ENCODE measurements at places on chromosomes 5 and 9. TPM values are rescaled to one million over a fixed set of nuclear protein-coding genes. Genes with fewer than 3 reads are reported as not detected.

DNA sequence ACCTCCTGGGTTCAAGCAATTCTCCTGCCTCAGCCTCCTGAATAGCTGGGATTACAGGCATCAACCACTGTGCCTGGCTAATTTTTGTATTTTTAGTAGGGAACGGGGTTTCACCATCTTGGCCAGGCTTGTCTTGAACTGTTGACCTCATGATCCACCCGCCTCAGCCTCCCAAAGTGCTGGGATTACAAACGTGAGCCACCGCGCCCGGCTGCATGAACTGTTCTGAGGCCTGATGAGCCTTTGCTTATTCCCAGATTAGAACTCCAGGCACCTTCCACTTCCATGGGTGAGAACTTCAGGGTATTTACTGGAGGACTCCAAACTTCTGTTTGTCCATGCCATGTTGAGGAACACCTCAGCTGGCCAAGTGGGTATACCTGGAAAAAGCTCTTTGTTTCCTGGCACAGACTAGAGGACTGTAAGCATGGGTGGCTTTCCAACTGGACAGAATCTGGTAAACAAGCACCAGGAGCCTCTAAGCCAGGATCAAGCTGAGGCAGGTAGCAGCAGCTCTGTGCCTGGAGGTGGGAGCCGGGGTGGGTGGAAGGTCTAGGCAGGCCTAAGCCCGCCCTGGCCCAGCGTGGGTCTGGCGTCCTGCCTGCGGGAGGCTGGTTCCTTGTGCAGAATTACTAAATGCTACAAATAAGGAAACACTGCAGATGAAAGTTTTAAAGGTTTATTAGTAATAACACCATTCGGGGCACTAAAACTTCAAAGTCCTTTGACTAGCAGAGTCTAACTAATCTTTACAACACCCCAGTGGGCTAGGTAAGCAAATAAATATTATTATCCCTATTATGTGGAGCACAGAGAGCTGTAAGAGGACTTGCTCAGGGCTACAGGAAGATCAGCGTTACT, 78.4 kb downstream of the SEMA5A start:
- no peak for DNase-seq

DNA sequence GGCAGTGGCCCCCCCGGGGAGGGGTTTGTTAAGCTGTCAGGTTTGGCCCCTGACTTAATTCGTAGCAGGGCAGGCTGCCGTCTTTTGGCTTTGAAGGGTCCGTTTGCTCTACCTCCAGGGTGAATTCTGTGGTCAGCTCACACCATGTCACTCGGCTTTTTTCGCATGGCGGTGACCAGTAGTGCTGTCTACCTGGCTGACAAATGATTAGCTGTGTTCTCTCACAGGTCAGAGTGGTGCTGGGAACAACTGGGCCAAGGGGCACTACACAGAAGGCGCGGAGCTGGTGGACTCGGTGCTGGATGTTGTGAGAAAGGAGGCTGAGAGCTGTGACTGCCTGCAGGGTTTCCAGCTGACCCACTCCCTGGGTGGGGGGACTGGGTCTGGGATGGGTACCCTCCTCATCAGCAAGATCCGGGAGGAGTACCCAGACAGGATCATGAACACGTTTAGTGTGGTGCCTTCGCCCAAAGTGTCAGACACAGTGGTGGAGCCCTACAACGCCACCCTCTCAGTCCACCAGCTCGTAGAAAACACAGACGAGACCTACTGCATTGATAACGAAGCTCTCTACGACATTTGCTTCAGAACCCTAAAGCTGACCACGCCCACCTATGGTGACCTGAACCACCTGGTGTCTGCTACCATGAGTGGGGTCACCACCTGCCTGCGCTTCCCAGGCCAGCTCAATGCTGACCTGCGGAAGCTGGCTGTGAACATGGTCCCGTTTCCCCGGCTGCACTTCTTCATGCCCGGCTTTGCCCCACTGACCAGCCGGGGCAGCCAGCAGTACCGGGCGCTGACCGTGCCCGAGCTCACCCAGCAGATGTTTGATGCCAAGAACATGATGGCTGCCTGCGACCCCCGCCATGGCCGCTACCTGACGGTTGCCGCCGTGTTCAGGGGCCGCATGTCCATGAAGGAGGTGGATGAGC, 1.4 kb downstream of the TUBB4B start:
- peak; percentile 17 for DNase-seq

DNA sequence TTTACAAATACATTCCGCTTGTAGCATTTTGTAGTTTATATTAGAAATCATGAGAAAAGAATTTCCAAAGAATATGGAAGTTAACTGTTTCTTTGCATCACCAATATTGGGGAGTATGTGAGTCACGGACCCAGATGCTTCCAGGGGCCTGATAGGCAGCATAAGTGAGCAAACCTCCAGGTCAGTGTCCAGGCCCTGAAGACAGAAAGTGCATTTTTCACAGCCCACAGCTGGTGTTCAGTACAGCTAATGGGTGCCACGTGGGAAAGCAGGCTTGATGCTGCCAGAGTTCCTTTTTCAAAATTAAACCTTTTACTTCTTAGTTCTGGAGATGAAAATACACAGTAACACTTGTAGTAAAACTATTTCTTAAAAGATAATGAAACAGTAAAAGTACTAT, 454.4 kb upstream of the ACTBL2 start:
- DNase-seq, result no peak

- no peak for DNase-seq
Measured at GRCh38 chr9:91243029-91243428, 118.7 kb downstream of the AUH start.

GRCh38 chr5:178372142-178372571, 139.6 kb upstream of the PHYKPL start:
- DNase-seq, result no peak

DNA sequence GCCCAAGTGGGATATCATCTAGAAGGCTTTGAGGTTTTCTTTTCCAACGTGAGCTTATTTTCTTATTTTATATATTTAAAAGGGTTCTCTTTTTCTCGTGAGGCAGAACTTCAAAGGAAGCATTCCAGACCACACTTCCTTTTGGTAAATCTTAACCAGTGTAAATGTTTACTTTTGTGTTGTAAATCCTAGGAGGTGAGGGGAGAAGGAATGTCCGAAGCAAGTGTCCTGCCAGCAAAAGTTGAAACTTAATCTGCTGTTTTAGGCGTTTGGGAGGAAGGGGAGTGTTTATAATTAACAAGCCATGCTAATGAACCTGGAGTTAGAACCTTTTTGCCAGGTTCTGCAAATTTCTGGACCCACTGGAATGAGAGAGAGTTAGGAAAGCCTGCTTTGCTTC, 37.9 kb downstream of the WWC1 start:
- DNase-seq, result no peak

GRCh38 chr5:15406478-15406877, 93.5 kb upstream of the FBXL7 start:
- DNase-seq, result no peak

TEX48 gene
- not detected for polyA plus RNA-seq

JAKMIP2 gene
- polyA plus RNA-seq, result 1.5 TPM

All from immature natural killer cell (primary cell).